NCI-H1417 (cell line): ENCODE measurements at places on chromosomes 16 and 17.

GRCh38 chr17:51548125-51548524 lies 287.8 kb downstream of the UTP18 start:
- DNase-seq: no peak

- DNase-seq: no peak
Measured at GRCh38 chr16:8716592-8716991, 42.2 kb downstream of the ABAT start.

DNA sequence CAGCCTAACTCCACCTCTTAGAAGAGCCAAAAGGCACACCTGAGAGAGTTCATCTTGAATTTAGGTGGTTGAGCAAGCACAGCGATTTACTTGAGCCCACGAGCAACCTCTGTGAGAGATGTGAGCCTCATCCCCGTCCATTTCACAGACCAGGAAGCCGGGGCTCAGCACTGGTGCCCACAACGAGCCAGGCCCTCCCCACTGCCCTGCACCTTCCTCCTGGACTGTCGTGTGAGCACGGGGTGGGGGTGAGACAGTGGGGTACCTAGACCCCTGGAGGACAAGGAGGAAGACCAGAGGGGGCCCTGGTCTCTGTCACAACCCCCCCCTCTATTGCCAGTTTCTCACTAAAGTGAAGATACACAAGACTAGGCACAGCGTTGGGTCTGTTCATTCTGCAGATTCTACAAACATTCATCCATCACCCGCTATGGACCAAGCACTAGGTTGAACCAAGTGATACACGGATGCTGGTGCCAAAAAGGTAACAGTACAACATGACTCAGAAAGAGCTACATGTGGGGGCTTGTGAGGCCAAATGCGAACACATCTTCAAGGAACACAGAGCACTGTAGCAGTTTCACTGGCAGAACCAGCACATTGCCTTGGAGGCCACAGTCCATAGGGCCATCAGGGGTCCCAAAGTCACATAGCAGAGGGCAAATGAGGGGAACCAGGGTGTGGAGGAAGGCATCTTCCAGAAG lies 231.9 kb downstream of the PARN start:
- no peak for DNase-seq

- DNase-seq: no peak
Measured at GRCh38 chr17:57976594-57976993, 11.5 kb downstream of the VEZF1 start.

- DNase-seq: no peak
Measured at GRCh38 chr16:30028438-30029076, 2.5 kb downstream of the TLCD3B start.

DNA sequence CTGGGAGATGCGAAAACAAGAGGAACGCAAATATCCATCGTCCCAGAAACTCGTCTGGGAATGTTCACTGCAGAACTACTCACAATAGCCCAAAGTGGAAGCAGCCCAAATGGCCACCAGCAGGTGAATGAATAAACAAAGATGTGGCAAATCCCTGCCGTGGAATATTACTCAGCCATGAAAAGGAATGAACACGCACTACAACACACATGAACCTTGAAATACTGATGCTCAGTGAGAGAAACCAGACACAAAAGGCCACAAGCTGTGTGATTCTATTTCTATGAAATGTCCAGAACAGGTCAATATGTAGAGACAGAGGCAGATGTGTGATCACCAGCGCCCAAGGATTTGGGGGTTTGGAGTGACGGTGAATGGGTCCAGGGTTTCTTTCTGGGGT lies 169.8 kb downstream of the IRF8 start:
- DNase-seq: no peak

DNA sequence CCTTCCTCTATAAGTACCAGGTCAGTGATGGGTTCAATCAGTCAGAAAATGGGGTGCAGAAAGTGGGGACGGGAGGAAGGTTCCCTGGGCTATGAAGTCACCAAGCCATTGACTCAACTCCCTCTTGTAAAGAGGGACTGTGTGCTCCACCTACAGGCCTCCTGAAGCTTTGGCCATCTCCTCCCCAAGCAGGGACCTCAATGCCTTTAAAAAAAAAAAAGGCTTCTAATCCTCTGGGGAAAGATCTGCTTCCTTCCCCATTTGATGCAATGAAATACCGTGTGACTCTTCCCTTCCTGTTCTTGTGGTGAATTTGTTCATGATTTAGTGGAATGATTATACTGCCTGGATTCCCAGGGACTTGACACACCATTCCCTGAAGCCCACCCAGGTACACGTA lies 30.8 kb downstream of the VWA3A start:
- DNase-seq: no peak

GRCh38 chr17:80146121-80147034 lies 550 bp downstream of the EIF4A3 start:
- DNase-seq: peak; percentile 71

- DNase-seq: no peak
Measured at GRCh38 chr17:76094046-76094445, 9.5 kb downstream of the EXOC7 start.

DNA sequence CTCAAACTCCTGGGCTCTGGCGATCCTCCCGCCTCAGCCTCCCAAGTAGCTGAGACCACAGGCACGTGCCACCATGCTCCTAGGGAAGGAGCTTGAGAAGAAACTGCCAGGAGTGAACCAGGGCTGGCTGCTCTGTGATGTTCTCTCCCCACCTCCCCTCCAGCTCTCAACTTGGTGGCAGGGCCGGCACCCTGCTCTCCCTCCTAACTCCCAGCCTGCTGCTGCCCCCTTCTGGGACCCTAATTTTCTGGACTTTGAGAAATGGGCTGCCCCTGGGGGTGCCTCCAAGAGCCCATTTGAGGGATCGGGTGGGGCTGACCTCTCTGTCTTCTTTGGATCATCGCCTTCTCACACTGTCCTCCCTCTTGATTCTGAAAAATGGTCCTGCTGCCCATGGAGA lies 14.9 kb upstream of the STAT3 start:
- DNase-seq: no peak

- DNase-seq: no peak
Measured at GRCh38 chr17:49859991-49860953, 12.4 kb upstream of the TAC4 start.

DNA sequence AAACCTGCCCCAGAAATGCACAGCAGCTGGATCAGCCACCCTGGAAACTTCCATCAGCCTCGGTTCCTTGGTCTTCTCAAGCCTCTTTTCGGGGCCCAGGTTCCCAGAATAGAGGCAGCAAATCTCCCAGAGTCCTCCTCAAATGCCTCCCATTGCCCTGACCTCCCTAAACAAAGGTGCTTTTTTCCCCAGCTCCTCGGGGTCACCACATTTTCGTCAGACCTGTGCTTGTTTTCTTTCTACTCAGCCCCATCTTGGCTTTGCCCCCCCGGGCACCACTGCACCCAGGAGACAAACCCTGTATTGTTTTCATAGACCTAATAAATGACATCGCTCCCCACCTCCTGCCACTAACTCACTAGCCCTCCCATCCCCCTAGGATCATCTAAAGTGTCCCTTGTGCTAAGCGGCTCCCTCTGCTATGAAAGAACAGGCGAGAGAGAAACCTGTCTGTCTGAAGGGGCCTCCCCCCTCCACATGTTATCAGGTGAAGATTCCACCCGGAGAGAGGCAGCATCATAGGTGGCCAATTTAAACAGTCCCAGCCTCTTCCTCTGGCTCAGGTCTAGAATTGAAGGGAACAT lies 451.1 kb downstream of the SOX9 start:
- DNase-seq: no peak

DNA sequence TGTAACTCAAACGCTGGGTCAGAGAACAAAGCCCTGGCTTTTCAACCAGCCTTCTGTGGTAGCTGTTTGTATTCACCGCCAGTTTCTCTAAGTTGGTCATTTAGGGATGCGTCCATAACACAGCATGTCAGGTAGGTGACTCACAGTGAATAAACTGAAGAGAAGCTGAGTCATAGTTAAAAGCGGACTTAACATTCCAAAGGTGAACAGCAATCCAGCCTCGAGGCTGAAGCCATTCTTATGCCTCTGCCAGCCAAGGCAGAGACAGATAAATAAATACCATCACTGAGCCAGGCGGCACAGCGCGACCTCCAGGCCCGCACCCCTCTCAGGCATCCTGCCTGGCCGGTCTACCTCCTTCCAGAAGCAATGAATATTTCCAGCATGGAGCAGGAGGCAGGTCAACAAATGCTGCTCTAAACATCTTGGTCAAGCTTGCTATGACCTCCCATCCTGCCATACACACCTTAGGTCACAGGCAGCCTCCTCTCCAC lies 12.4 kb upstream of the CACNG4 start:
- DNase-seq: no peak
